ENCODE measurements at places on chromosomes 2 and 18.

DNA sequence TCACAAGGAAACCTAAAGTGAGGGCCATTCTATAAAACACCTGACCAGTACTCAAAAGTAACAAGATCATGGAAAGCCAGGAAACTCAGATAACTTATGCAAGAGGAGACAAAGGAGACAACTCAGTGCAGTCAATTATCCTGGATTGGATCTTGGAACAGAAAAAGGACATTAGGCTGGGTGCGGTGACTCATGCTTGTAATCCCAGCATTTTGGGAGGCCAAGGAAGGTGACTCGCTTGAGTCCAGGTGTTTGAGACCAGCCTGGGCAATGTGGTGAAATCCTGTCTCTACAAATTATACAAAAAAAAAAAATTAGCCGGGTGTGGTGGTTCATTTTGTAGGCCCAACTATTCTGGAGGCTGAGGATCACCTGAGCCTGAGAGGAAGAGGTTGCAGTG, 424.5 kb upstream of the SPRED2 start:
- DNase-seq: no peak

DNA sequence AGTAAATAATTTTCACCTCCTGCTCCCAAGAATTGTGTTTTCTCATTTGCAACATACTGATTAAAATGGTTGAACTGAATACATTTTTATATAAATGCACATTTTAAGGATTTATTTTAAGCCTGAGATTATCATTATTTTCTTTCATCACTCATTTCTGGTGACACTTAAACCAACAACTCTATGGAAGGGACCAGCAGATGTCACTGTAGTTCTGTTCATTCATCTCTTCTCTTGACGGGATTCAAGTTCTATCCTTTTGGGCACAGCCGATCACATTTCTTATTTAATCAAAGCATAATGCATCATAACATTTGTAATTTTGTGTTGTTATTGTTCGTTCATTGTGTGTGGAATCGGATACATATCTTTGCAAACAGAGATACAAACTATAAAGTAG, 417.9 kb downstream of the HRH4 start:
- peak; percentile 74 for DNase-seq

GRCh38 chr2:36485521-36485920, 112.4 kb downstream of the FEZ2 start:
- peak; percentile 93 for DNase-seq

GRCh38 chr18:6017171-6017570, 121.8 kb upstream of the TMEM200C start:
- peak; percentile 8 for DNase-seq

- DNase-seq: no peak
These were observed 443.9 kb upstream of the MYT1L start for GRCh38 chr2:2775018-2775417.

DNA sequence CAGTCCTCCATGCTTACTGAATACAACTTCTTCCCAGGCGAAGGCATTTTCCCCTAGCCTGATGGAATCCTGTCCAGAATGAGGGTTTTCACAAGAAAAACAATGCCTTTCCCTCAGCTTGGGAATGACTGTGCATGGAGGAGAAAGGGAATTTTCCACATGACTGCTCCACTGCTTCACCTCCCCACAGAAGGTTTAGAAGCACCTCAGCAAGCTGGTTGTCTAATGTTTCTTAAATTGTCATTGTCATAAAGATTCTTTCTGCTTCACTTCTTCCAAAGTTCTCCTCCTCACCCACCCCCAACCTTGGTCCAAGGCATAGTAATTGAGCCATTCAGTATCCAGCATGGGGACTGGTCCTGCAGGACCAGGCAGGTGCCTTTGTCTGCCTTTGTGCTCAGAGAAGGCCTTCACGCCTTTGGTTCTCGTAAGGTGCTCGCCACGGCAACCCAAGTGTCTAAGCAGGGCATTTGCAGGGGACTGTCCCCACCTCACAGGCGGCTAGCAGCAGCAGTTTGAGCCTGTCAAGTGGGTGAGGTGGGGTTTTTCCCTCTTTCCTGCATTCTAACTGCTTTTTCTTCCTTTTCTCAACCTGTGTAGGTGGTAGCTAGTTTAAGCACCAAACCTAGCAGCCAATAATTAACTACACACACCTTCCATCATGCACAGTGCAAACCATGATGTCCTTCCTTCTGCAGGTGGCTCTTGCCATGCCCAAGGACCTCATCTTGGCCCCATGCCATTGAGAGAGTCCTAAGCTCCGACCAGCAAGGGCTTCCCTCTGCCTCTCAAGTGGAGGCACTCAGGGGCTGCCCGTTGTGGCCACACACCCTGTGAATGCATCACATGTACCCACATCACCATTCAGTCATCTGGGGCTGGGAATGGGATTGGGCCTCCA, 65.7 kb upstream of the BCL2L11 start:
- no peak for DNase-seq

- DNase-seq: peak; percentile 43
These were observed 30.0 kb downstream of the CPS1 start for GRCh38 chr2:210586381-210586780.
